ENCODE measurements at places on chromosomes 16 and 17.

- no peak for DNase-seq
Measured at GRCh38 chr17:9859781-9860180, 34.1 kb downstream of the GLP2R start.

DNA sequence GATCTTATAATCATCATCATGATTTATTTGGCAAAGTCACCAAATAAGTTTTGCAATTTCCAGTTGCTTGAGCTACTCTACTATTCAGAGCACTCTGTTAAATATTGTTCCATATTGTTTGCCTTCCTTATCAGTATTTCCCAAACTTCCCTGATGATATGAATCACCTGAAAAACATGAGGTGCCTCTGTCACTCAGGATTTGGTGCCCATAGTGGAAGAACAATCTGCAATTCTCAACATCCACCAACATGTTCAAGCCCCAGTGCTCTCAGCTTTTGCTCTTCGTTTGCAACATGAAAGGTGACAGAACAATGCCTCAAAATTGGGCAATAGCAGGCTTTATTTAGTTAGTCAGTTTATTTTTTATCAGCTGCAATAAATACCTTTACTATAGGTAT lies 28.6 kb upstream of the WSB1 start:
- DNase-seq = no peak

DNA sequence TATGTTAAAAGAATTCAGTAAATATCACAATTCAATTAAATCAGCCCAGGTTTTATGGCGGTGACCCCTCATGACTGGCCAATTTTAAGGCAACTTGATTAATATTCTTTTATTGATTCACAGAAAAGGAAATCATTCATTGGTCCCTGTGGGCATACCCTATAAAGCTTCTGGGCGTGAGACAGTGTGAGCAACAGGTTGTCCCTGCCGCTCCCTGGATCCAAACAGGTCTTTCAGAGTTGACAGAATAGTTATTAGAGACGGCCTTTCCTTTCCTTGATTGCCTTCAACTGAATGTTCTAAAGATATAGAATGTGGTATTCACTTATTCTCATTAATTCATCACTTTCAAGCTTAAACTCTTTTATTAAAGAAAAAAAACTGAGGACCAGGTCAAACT lies 433.9 kb downstream of the KCNJ2 start:
- no peak for DNase-seq

- DNase-seq = no peak
Measured at GRCh38 chr17:3763777-3764170, 37.2 kb downstream of the ITGAE start.

DNA sequence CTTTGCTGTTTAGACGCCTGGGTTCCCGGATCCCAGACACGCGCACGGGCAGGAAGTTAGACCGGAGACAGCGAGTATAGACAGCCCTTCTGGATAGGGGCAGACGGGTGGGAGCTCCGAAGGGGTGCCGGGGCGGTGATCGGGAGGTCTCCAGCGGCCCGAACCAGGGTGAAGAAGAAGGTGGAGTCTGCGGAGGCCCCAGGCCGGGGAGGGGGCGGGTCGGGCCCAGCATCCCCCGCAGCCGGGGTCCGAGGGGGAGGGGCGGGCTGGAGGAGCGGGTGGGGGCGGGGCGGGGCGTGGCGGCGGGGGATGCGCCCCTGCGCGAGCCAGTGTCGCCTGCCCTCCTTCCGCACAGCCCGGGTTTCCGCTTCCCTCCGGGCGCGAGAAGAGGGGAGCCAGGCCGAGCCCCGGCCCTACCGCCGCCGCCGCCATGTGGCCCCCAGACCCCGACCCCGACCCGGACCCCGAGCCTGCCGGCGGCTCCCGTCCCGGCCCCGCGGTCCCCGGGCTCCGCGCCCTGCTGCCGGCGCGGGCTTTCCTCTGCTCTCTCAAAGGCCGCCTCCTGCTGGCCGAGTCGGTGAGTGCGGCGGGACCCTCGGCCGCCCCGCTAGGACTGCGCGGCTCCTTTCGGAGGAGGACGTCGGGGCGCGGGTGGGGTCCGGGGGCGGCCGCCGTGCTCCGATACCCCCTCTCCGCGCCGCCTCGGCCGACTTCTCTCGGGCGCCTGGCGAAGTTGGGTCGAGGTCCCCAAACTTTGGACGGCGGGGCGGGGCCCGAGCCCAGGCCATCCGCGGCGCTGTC lies at the start of gene CMTM3:
Gene CMTM3, plus strand, starts transcription at position 329 of the 801 bp plus-strand sequence. Its CDS starts 102 bp downstream, at position 431.
- peak; percentile 45 for DNase-seq

- no peak for DNase-seq
Measured at GRCh38 chr17:81040791-81041337, 5.9 kb downstream of the BAIAP2 start.

DNA sequence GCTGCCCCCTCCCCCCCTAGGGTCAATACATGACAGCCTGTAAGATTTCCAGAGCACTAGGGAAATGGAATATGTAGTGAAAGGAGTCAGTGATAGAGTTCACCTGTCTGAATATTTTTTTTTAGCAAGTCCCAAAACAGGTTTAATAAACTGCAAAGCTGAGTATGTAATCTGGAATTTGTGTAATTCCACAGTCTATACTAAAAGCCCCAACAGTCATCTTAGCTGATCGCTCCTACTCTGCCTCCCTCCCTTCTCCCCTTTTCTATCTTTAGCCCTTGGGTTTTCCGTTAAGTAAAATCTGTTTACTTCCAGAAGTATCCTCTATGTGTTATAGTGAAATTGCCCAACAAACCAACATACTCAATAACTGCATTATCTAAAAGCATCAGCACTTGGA lies 3.5 kb downstream of the CDH13 start:
- no peak for DNase-seq

- DNase-seq = no peak
Measured at GRCh38 chr17:8131844-8132441, 8.0 kb upstream of the HES7 start.

- no peak for DNase-seq
Measured at GRCh38 chr17:81644976-81645952, 8.3 kb downstream of the TSPAN10 start.

- no peak for DNase-seq
Measured at GRCh38 chr16:19177111-19177739, 9.2 kb downstream of the SYT17 start.

DNA sequence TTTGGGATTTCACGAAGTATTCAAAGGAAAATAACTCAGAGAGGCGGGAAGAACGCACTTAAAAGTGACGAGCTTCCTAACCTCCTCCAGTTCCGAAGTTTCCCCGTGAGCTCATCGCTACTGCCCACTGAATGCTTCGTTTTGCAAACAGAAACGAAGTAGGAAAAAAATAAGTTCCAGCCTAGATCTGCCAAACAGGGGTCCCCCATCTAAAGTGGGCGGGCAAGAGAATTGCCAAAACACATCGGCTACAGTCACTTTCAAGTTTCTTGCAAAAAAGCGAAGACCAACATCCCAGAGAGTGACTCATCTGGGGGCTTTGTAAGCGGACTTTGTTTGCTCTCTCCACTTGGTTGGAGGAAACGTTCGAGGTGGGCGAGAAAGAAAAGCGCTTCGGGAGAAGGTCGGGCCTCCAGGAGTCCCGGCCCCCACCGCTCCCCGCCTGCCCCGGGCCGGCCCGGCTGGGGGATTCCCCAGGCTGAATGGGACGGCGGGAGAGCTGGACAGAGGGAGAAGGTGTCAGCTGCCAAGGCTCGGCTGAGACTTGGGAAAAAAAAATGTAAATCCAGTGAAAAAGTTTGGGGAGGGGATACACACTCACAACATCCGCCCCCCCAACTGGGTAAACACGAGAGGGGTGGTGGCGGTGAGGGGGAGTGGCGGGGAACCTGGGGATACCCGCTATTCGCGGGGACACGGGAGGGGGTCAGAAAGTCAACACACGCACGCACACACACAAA lies 1.0 kb downstream of the VEZF1 start:
- peak; percentile 5 for DNase-seq

DNA sequence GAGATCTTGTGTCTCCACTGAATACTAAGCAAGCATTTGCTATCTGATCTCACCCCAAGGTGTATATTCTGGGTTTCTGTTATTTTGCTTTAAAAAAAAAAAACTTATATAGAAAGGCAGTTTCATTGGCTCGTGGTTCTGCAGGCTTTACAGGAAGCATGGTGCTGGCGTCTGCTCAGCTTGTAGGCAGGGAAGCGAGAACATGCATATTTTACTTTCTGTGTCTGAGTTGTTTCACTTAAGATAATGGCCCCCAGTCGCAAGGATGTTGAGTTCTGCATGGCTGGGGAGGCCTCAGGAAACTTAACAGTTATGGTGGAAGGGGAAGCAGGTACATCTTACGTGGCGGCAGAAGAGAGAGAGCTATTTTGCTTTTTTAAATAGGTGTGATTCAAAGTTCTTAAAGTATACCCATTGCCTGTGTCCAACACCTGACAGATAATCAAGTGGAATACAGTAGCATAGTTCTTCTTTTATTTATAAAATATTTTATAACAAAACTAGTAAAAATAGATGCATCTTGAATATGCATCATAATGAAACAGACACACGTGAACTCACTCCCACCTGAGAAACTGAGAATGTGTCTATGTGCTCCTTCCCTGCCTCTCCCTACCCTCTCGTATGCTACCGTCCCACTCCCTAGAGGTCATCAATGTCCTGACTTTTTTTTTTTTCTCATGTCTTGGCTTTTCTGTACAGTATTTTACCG lies 15.4 kb upstream of the ARHGAP17 start:
- DNase-seq = no peak

DNA sequence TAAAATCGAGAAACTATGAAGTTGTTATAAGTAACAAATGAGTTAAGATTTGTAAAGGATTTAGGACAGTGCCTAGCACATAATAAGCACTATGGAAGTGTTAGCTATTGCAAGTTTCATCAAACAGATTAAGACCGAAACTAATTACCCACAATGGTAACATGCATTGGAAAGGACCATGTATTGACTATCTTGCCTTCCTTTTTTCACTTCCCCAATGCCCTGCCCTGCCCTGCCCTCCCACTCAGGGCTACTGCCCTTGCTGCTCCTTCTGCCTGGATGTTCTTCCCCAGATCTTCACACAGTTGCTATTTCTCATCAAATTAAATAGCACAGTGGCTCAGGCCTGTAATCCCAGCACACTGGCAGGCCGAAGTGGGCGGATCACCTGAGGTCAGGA lies 202.1 kb upstream of the PSMD7 start:
- no peak for DNase-seq

GRCh38 chr16:23835390-23836077 lies at the start of gene PRKCB:
Gene PRKCB, plus strand, starts transcription at chr16:23835983.
- peak; percentile 76 for DNase-seq

- DNase-seq = no peak
Measured at GRCh38 chr16:57940382-57940966, 30.5 kb downstream of the CNGB1 start.

DNA sequence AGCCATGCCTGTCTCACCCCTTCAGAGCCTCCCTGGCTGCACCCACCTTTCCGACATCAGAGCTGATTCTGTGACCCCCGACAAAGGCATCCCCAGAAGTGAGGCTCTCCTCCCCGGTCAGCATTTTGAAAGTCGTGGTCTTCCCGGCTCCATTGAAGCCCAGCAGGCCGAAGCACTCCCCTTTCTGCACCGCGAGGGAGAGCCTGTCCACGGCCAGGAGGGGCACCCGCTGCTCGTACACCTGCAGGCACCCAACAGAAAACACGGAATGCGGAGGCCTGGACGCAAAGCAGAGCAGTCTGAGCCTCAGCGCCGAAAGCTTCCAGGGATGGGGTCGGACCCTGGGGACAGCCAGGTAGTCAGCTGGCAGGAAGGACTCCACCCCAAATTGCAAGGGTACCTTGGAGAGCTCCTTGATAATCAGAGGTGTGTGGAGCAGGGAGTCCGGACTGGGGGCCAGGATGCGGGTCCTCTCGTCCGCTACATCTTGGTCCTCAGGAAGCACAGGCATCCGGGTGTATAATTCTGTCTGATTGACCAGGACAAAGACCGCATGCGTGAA lies 13.1 kb upstream of the RNPS1 start:
- DNase-seq = no peak

- no peak for DNase-seq
Measured at GRCh38 chr16:77480681-77481315, 46.0 kb upstream of the ADAMTS18 start.

DNA sequence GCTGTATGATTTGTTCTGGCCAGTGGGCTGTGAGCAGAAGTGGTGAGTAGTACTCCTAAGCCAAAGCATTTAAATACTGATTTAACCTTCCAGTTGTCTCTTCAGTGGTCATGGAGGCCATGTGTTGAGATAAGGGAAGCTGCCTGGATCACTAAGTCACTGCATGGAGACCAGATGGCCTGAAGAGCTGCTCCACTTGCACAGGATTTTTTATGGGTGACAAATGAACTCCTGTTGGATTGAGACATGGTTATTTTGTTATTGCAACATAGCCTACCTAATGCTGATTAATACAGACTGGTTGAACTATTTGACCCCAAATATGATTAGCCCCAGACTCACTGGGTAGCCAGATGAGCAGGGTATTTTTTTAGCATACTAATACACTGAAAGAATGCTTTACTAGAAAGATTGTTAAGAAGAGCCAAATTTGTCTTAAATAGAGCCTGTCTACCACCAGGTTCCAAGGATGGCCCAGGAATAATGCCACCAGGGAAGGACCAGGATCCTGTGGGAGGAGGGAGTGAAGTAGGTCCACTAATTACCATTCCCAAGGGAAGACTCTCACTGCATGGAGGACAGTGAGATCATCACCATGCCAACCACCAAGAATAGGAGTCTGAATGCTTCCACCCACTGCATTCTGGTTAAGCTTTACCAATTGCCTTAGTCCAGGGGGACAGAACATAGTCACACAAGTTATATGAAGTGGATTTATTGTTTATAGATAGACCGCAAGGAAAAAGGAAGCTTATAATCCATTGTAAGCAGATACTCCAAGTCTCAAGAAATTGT lies 187.4 kb upstream of the IRX6 start:
- no peak for DNase-seq

DNA sequence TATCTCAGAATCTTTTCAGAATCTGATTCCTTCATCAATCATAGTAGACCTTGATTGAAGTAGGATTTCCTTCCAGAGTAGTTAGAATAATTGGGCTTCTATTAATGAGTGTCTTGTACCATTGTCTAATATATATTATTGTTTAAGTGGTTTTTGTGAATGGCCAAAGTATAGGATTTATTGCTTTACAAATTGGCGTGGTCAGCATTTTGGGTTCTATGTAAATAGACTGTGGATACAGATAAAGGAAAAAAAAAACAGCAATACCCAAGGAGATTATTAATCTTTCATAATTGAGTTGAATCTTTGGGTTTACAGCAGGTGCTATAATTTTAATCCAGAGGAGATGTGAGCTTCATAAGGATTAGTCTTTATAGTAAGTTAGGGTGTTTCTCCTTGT lies 64.3 kb downstream of the AP2B1 start:
- no peak for DNase-seq

- no peak for DNase-seq
Measured at GRCh38 chr17:32693194-32693897, 183.6 kb downstream of the MYO1D start.

- DNase-seq = no peak
Measured at GRCh38 chr16:19757762-19758595, 39.9 kb downstream of the IQCK start.
